ENCODE measurements at places on chromosomes 11 and 22.

DNA sequence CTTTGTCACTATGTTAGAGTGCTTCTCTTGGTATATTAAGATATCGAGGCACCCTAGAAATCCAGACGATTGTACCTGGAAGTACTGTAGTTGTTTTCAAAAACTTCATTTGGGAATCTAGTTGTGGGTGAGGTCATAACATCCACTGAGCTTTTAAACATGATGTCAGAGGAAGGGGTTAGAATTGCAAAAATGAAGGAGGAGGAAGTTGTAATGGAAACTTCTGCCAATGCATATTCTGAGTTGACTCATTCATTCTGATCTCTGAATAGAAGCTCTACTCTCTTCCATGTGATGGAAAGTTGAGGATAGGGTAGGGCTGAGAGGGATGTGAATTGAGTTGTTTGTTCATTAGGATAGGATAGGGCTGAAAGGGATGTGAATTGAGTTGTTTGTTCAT lies 7.7 kb downstream of the CD44 start:
- no peak for DNase-seq

DNA sequence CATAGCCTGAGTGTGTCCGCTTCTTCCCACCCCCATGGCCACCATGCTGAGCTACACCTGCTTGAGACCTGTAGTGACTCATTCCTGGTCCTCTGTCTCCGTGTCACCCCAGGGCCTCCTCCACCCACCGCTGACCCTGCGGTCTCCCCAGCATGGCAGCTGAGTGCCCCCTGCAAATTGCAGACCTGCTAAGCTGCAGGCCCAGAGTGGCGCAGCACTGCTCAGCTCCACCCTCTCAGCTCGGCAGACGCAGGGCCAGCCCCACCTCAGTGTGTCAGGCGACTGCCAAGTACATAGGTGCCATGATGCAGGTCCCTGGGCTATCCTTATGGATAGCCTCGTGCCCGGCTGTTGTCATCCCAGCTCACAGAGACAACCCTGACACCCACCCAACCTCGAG lies 13.1 kb downstream of the MS4A15 start:
- no peak for DNase-seq

DNA sequence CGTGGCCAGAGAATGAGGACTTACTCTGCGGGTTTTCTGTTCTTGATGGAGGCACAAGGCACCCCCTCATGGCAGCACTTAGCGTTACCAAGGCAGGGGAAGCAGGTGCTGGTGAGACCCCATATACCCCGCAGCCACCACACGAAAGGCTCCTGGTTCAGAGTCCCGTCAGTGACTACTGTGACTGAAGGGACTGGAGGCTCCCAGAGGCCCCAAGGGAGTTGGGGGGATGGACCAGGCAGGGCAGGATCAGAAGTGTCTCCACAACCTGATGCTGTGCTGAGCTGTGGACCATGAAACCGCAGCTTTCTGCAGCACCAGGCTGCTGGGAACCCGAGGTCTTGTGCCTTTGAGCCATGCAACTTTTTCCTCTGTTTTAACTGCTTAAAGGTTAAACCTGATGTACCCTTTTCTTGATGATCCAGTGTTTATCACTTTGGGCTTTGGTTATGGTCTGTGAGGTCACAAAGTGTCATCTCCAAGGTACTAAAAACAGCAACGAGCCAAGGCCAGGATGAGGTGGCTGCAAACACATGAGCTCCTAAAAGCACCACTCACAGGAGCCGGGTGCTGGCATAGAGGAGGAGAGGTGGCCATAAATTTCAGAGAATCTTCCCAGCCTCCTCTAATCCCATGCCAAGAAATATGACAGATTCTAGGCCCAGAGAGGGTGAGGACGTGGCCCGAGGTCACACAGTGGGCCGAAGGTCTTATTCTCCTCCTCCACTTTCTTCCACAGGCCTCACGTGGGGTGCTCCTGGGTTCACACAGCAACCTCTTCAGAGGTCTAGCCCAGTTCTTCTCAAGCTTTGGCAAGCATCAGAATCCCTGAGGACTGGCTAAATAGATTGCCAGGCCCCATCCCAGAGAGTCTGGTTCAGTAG lies 4.2 kb upstream of the LRRC32 start:
- DNase-seq: no peak

- no peak for DNase-seq
These were observed 80.3 kb downstream of the DDIAS start for GRCh38 chr11:82981852-82982251.

GRCh38 chr22:31532060-31532459 lies 35.7 kb downstream of the SFI1 start:
- no peak for DNase-seq

DNA sequence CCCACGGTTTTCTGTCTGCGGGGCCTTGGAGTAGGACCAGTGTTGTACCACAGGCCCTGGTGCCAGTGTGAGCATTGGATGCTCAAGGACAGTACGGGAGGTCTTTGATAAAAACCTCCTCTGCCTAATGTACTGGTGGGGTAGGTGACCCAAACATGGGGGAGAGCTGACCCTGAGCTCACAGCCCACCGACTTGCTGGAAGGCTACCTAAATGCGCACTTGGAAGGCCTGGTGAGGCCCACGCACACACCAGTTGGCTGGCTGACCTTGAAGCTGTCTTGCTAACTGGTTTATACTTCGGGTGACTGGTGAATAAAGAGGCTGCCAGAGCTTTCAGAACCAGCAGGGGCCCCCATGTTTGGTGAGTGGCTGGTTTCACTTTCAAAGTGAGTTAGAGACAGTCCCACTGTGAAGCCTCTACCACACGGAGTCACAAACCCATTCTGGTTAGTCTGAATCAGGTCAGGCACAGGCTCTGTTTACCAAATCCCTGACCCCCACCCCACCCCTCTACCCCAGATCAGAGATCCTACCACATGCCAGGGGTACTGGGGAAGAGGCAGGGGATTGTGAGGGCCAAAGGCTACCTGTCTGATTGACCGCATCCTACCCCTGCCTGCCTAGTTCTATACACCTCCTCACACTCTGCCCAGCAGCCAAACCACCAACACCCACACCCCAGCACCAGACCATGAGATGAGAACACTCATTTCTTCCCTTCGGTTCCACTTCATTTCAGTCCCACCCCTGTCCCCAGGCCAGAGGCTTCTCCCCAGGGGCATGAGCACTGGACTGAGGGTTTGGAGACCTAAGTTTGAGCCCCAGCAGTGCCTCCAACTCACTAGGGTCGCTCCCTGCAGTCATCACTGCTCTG lies 12.7 kb upstream of the IL2RB start:
- no peak for DNase-seq

GRCh38 chr11:14819596-14819995 lies 72.4 kb downstream of the CYP2R1 start:
- no peak for DNase-seq

DNA sequence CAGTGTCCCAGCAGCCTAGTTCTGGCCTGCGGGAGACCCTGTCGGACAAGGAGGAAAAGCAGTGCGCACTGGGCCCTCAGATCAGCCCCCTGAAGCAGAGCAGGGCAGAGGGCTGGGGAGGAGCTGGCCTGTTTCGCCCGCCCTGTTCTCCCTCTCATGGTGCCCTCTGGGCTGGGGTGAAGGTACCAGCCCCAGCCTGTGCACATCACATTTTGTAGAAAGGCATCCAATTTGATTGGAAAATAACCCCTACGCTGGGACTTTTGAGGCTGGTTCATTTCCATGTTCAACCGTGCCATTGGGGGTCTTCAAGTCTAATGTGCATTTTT lies 832 bp upstream of the NAP1L4 start:
- no peak for DNase-seq

- peak; percentile 10 for DNase-seq
These were observed 56.7 kb upstream of the RAB38 start for GRCh38 chr11:88231894-88232482.

GRCh38 chr22:44525941-44526778 lies 28.1 kb upstream of the RTL6 start:
- DNase-seq: no peak

- DNase-seq: no peak
These were observed 32.2 kb upstream of the TEAD1 start for GRCh38 chr11:12642040-12642439.

DNA sequence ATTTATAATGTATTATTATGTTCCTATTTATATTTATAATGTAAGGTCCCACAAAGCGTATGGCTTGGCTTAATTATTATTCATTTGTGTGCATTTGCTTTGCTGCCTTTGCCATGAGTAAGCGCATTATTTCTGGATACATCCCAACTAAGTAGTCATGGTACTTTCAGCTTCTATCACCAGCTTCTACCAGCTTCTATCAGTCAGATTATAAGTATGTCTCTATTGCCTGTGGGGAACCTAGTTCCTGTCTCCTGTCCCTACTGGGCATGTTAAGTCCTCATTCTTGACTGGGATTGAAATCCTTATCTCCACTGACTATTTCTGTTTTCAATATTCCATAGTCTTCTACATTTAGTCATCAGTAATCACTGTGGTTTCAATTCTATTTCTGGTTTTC lies 33.5 kb upstream of the OR10W1 start:
- DNase-seq: no peak

DNA sequence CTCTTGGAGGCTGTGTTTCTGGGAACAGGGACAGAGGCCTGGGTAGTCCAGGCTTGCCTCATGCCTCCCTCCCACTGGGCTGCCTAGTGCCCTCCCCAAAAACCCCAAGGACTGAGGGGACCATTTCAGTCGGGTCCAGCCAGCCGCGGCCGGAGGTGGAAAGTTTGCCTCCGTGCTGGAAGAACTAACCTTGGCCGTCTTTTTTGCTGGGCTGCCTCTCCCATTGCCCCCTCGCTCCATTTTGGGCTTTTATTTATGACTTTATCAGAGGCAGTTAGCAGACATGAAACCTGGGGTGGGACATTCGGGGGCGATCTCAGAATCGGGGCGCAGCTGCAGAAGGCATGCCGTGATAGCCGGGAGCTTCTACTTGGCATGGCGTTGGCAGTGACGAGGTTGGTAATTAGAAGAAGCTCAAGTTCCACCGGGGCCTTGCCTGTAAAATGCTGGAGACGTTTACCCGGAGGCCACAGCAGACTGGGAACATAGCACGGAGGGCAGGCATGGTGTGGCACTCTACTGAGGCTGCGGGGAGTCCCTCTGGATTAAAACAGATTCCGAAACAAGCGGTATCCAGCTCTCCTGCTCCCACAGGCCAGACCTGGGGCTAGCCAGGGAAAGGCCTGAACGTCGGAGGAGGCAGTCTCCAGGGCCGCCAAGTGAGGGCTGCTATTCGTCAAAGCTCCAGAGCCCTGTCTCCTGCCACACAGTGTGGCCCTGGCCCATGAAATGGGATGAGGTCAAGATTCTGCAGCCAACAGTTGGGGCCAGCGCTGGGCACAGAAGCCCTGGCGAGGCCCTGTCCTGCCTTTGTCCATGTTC lies 76.4 kb upstream of the PPARA start:
- no peak for DNase-seq

DNA sequence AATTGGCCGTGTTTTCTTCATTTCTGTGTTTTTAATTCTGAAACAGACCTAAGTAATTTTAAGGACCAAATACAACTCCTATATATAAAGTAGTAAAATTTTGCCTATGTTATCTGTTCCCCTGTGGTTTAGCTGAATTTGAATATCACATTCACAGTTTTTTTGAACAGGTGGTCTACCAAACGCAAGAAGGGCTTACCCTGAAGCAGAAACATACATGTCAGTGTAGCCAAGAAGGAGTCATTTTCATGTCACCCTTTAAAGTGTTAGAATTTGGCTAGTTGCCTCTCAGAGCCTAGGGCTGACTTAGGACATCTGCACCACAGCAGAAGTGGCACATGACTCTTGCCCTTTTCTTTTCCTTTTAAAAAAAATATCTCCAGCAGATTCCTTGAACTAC lies 34.3 kb downstream of the MYBPC3 start:
- no peak for DNase-seq

GRCh38 chr22:37164505-37164887 lies 14.8 kb upstream of the IL2RB start:
- DNase-seq: no peak

DNA sequence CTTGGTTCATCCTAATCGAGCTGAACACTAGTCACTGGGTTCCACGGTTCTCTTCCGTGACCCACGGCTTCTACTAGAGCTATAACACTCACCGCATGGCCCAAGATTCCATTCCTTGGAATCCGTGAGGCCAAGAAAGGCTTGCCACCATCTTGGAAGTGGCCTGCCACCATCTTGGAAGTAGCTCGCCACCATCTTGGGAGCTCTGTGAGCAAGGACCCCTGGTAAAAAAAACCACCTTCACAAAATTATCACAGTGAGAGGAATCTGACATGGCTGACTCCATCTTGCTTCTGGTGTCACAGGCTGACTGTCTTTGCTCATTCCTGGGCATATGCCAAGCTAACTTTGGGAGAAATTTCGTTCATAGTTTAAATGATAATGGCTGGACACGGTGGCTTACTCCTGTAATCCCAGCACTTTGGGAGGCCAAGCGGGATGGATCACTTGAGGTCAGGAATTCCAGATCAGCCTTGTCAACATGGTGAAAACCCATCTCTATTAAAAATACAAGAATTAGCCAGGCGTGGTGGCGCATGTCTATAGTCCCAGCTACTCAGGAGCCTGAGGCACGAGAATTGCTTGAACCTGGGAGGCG lies 18.9 kb upstream of the KCTD14 start:
- no peak for DNase-seq

- no peak for DNase-seq
These were observed 2.4 kb downstream of the GAS2L1 start for GRCh38 chr22:29308791-29309262.

DNA sequence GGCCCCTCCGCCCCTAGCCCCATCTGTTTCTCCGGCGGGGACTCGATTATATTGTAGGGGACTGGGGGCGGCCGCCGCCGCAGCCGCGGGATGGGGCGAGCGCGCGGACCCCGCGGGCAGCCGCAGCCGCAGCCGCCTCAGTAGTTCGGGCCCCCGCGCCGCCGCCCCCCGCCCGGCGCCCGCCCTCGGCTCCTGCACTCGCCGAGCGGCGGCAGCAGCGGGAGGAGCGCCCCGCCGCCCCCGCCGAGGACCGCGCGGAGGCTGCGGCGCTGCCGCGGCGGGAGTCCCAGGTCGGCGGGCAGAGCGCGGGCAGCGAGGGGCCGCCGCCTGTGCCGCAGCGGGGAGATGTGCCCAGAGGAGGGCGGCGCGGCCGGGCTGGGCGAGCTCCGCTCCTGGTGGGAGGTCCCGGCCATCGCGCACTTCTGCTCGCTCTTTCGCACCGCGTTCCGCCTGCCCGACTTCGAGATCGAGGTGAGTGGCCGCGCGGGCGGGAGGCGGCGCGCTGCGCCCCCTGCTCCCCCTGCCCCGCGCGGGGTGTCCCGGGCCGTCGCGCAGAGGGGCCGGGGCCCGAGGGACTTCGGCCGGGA lies at the start of gene CECR2:
CECR2 (plus strand) TSS at position 22 of the 587 bp plus-strand sequence; CDS start at position 346, 324 bp downstream.
- no peak for DNase-seq

GRCh38 chr11:1235901-1236315 lies 13.0 kb downstream of the MUC5B start:
- no peak for DNase-seq
